ENCODE measurements at places on chromosomes 3 and 15. TPM values are rescaled to one million over a fixed set of nuclear protein-coding genes. Genes with fewer than 3 reads are reported as not detected.

GRCh38 chr3:142450881-142451280 is 3.0 kb upstream of the XRN1 start:
- no peak for DNase-seq

Gene BTLA
- total RNA-seq, result 0.10 TPM

DNA sequence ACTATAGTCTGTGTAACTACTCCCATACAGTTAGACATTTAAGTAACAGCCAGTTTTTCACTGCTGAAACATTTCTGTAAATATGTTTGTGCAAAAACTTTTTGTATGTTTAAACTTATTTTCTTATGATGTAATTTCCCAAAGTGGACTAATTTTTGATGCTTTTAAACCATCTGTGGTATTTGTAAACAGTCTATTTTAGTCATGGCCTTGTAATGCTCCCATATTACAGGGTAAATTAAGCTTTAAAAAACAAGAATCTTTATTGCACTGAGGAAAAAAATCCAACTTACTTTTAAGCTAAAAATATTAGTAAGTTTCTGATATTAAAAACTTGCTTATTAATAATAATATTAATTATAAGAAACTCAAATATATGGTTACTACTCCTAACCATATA is 13.5 kb downstream of the CCDC14 start:
- no peak for DNase-seq

DNA sequence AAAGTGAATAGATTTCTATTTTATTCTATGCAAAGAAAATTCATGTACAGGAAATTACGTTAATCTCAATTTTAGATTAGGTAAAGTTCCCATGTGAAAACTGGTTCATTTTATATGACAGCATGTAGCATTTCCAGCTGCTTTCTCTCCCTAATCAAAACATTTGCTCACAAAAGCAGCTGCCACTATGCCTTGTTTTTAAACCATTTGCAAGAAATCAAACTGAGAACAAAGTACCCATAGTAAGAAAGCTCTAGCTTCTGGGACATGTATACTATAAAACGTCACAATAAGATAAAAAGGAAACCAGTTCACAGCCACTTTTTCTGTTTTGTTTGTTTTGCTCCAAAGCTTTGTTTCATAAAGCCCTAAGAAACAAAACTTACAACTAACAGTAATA is 5.0 kb upstream of the CRYBG3 start:
- DNase-seq, result no peak

Gene GPR171
- total RNA-seq, result not detected

Gene OXTR
- total RNA-seq, result 6.4 TPM

DNA sequence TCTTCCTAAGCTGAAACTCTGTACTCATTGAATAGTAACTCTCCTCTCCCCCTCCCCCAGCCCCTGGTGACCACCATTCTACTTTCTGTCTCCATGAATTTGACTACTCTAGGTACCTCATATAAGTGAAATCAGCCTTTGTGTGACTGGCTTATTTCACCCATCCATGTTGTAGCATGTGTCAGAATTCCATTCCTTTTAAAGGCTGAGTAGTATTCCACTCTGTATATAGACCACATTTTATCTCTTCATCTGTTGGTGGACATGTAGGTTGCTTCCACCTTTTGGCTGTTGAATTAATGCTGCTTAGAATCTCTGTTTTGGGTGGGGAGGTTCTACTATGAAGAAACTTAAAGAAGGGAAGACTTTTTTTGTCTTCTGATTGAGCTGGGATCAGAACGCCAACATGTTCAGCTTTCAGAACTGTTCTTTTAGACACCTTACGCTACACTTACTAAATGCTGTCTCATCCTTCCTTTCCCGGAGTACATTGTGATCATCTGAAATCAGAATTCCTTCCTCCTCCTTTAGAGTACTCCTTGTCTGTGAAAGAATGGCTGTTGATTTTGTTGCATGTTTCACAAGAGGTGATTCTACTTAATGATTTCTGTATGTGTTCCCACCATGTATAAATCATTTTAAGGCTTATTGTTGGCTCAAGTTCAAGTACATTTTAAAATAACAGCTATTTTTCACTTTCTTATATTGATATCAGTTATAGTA is 50.3 kb downstream of the MRPS25 start:
- DNase-seq, result no peak

GRCh38 chr3:39287216-39288164 is 7.7 kb upstream of the CX3CR1 start:
- no peak for DNase-seq

DNA sequence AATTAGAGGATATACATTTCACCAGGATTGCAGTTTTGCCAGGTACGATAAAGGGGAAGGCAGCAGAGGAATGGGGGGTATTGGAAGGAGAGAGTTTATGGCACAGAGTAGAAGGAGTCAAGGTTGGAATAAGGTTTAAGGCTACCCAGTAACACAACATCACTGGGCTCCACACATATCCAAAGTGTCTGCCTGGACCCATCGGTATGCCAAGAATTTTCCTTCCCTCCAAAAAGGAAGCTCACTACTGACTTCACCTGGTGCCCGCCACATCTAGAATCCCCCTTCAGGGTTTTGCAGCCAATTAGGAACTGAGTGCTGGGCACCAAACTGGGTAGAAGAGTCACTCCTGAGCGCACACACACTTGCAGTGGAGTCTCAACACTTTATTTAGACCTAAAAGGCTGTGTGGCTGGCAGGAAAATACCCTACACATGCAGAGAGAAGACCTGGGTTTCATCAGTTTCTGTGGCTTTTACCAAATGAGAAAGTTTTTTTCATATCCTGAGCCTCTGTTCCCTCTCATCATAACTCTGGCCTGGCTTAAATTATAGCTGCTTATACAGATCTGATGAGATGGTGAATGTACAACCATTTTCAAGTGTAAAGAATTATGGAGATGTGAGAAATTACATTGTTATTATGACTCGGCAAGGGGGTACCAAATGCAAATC is 190.8 kb upstream of the LPP start:
- DNase-seq, result no peak

Gene TNFAIP8L3
- total RNA-seq, result 0.48 TPM

DNA sequence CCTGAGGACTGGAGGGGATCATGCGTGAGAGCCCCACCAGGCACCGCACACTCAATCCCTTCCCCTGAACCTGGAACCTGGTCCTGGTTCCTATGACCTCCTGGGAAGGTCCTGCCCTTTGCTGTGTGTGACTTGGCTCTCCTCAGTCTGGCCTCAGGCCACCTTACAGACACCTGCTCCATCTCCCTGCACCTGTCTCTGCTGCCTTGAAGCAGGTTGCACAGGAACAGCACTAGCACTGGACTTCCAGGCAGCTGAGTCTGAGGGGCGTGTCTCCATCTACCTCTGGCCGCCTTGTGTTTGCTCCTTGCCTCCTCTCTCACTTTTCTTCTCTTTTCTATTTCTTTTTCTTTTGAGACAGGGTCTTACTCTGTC is 15.4 kb downstream of the PSTPIP1 start:
- DNase-seq, result no peak

DNA sequence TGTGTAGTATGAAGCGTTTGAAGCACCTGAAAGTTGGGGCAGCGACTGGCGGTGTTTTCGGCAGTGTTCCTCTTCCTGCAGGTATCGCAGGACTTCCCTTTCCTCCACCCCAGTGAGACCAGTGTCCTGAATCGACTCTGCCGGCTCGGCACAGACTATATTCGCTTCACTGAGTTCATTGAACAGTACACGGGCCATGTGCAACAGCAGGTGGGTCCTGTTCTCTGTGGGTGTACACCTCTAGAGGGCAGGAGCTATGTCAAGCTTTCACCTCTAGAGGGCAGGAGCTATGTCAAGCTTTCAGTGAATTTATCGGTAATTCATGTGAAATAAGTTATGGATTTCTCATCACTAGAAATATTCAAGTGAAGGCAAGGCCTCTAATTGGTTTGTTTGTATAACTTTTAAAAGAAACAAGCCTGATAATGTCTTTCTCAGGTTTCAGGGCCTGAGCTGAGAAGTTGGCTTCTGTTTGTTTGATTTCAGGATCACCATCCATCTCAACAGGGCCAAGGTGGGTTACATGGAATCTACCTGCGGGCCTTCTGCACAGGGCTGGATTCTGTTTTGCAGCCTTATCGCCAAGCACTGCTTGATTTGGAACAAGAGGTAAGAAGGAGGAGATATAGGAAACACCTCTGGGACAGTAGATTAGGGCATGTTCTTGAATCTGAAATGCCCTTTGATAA is 5.3 kb downstream of the TUBGCP4 start:
- peak; percentile 24 for DNase-seq

Gene NEK10
- total RNA-seq, result 1.2 TPM

- DNase-seq, result no peak
These were observed 262.5 kb upstream of the LMCD1 start for GRCh38 chr3:8239095-8239494.

Gene C3orf20
- total RNA-seq, result not detected

- peak; percentile 90 for DNase-seq
These were observed 286.7 kb upstream of the TGFBR2 start for GRCh38 chr3:30319713-30320112.

- peak; percentile 31 for DNase-seq
These were observed 3.3 kb downstream of the PKM start for GRCh38 chr15:72227720-72228119.

DNA sequence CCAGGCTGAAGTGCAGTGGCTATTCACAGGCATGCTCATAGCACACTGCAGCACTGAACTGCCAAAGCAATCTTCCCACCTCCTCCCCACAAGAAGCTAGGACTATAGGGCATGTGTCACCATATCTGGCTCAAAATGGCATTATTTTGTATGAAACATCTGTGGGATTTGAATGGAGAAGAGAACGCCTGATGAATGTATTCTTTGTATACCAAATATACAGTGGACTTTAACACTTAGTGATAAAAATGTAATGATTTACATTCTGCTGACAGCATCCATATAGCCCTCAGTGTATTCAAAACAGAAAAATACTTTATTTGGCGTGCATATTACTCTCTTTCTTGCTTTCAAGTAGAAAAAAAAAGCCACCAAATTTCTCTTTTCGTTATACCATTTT is 257.8 kb downstream of the FOXP1 start:
- peak; percentile 12 for DNase-seq

- DNase-seq, result no peak
These were observed 52.7 kb downstream of the ZNF445 start for GRCh38 chr3:44424758-44425157.

Gene LRRC3B
- total RNA-seq, result not detected

DNA sequence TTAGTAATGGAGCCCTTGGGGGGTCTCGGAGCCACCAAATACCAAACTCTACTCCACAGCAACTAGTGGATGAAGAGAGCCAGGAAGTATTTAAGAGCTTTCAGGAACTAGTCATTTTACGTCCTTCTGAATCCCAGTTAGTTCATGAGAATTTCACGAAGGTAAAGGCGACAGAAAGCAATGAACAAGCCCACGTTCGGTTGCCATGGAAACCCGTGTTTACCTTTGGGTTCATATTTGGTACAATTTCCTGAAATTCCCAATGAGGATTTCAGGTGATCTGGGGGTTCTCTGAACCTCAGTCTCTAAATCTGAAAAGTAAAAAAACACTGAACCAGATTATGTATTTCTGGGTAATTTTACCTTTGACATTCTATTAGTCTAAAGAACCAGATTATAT is 93.0 kb downstream of the BDH1 start:
- no peak for DNase-seq

DNA sequence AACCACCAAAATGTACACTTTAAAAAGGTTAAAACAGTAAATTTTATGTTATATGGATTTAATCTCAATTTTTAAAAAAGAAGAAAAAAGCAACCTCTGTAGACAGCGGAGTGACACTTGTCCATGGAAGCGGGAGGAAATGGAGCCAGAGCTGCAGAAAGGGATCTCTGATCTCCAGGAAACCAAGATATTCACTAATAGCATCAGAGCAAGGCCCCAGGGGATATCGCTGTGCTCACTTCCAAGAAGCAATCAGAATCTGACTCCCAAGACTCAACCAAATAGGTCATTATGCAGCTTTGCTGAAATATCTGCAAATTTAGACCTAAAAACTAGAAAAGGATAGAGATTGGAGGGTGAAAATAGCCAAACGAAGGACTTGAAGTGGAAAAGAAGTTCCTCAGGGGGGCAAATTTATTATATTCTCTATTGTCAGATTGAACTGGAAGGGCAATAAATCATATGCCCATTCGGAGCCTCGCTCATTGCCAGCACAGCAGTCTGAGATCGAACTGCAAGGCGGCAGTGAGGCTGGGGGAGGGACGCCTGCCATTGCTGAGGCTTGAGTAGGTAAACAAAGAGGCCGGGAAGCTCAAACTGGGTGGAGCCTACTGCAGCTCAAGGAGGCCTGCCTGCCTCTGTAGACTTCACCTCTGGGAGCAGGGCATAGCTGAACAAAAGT is 62.0 kb upstream of the ATP2C1 start:
- DNase-seq, result no peak

DNA sequence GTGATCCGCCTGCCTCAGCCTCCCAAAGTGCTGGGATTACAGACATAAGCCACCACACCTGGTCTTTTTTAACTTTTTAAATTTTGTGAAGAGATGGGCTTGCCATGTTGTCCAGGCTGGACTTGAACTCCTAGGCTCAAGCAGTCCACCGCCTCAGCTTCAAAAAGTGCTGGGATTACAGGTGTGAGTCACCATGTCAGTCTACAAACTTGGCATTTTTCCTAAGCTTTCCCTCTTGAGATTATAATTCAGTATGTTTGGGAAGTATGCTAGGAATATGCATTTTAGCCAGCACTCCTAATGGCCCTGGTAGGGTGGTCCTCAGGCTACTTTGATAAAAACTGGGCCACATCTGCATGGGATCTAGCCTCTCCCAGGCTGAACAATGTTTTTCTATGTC is 4.4 kb downstream of the WDR73 start:
- DNase-seq, result peak; percentile 45

Gene IQCF6
- total RNA-seq, result not detected

Gene KNG1
- not detected for total RNA-seq

Gene BBS4
- 24.4 TPM for total RNA-seq

DNA sequence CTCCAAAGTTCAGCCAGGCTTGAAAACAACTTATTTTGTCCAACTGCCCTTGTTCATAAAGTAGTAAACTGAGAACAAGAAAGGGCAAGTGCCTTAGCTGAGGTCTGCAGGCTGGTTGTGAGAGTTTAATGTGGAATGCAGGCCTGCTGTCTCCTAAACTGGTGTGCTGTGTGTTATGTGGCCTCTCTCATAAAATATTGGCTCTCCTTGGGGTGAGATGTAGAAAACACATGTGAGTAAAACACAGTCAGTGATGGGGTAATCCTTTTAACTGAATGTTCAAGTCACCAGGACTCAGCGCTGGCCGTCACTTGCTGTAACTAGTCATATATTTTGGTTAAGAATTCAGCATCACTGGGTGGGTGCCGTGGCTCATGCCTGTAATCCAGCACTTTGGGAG is 7.1 kb upstream of the ST6GAL1 start:
- DNase-seq, result no peak

Gene COL6A6
- total RNA-seq, result not detected

- no peak for DNase-seq
These were observed 121.8 kb upstream of the ATP11B start for GRCh38 chr3:182671541-182671940.

Gene MUSTN1
- 1.3 TPM for total RNA-seq

GRCh38 chr3:112972158-112972557 is 2.7 kb downstream of the CD200R1 start:
- no peak for DNase-seq

Gene SLC28A1
- total RNA-seq, result not detected

Gene AMOTL2
- 13.1 TPM for total RNA-seq

Gene TARS3
- total RNA-seq, result 10.7 TPM

GRCh38 chr3:185959609-185960521 is 22.1 kb upstream of the TRA2B start:
- peak; percentile 88 for DNase-seq
